Glomerular endothelial cell (primary cell): ENCODE measurements at places on chromosomes 6 and 20. TPM values are rescaled to one million over a fixed set of nuclear protein-coding genes. Genes with fewer than 3 reads are reported as not detected.

DNA sequence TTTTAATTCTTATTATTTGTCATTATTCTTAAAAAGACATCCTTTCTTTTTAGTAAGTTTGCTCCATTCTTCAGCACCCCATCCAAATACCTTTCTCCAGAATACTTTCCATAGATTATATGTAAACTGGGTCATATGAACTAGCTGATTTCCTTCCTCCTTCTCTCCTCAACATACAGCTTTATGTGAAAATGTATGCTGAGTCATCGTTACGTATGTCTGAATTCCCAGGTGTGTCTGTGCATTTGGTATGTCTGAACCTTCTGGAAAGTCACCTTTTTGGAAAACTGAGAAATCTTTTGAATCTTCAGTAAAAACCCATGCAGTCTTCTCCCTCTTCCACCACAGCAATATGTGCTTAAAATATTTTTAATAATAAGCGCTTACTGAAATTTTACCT is 264.5 kb downstream of the EYA4 start:
- DNase-seq = no peak

DNA sequence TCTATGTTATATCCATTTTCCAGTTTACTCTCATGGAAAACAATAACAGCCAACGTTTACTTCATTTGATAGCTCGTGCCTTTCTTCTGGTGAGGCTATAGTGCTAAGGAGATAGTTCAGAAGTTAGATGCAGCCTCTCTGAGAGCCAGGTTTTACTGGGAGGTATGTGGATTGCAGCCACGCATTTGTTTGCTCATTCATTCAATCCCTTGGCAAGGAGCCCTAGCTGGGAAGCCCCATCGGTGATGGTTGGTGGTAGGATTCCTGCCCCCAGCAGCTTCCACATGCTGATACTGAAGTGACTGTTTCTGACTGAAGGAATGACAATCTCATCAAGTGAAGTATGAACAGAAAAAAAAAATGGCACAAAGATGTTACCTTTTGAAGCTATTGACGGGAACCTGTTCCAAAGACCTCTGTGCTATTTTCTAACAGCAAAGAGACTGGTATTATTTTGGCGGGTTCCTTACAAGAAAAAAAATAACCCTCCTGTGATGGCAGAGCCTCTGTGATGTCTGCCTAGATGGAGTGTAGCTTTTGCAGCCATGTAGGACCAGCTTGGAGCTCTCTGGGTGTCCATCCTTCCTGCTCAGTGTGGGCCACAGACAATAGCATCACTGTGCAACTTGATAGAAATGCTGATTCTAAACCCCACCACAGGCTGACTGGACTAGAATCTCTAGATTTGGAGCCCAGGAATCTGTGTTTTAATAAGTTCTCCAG is 30.6 kb downstream of the SNAP25 start:
- no peak for DNase-seq

- DNase-seq = no peak
Observed at GRCh38 chr6:113171882-113172281, 685.3 kb upstream of the MARCKS start.

DNA sequence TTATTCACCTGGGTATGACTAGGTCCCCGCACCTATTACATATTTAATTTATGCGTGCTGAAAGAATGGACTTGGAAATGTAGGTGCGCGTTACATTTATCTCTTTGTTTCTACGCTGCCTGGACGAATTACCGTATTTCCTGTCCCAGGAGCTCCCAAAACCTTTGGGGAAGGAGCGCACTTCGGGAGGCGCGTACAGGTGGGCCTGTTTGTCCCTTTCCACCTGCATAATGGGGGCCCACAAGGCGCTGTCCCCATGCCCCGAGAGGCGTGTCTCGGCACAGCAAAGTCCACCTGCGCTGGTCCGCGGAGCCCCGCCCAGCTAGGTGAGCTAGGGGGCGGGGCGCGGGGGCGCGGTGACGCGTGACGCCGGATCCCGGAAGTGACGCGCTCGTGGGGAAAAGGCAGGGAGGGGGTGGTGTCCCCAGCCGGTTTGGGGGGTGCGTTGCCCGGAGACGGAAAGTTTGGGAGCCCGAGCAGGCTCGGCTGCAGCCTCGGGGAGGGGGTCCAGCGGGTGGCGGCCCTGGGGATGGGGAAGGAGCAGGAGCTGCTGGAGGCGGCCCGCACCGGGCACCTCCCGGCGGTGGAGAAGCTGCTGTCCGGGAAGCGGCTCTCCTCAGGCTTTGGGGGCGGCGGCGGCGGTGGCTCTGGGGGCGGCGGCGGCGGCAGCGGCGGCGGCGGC is at the start of gene ANKS1A:
Gene ANKS1A (plus strand): TSS at position 382 of the 682 bp plus-strand sequence. CDS start 148 bp downstream, at position 530.
- DNase-seq = no peak

GRCh38 chr6:69294862-69295261 is 501.9 kb downstream of the LMBRD1 start:
- DNase-seq = no peak

DNA sequence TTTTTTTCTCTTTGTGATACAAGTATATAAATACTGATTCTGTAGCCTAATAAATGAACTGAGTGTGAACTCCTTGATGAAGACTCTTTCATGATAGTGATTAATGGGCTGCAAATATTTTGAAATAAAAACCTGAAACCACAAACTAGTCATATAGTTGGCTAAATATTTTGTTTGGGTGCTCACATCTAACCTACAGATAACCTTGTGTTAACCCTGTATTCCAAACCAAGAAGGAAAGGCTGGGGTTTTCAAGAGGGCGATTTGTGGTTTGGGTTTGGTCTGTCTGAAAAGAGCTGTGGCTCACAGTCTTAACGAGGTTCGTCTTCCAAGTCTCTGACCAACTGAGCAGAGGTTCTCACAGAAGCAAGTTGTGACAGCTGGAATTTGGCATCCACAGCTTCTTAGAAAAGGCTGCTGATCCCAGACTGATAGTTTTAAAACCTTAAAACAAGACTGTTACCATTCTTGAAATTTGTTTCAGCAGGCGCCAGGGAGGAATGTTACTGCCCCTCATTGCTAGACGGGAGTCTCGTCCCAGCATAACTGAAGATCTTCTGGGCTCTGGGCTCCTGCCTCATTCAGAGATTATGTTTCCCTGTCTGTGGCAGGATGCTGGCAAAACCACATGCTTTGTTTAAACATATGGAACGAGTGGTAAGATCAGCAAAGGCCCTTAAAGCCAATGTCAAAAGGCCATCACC is 736.4 kb upstream of the MARCKS start:
- no peak for DNase-seq

GRCh38 chr20:8175741-8176675 is 43.9 kb downstream of the PLCB1 start:
- DNase-seq = no peak

DNA sequence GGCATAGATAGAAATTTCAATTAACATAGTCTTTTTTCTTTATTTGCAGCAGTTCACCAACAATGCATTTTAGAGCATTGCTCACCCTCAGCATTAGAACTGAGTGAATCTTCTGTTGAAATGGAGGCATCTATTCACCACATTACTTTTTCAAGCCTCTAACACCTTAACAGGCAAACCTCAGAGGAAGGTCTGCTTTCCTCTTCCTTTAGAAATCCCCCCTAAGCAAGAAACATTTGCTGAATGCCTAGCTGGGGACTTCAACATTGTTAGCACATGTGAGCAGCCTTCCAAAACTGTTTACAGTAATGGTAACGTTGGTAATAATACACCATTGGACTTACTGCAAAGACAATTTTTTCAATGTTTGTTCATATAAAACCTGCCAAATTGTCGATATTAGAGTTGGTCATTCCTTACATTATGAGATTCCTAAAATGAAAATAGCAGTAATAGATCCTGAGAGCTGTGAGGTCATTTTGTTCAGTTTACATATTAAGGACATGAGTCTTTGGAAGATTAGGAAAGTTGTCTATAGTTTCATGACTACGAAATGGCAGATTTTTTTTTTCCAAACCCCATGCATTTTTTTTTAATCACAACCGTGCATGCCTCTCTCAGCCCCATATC is 20.6 kb upstream of the AKIRIN2 start:
- DNase-seq = no peak

DNA sequence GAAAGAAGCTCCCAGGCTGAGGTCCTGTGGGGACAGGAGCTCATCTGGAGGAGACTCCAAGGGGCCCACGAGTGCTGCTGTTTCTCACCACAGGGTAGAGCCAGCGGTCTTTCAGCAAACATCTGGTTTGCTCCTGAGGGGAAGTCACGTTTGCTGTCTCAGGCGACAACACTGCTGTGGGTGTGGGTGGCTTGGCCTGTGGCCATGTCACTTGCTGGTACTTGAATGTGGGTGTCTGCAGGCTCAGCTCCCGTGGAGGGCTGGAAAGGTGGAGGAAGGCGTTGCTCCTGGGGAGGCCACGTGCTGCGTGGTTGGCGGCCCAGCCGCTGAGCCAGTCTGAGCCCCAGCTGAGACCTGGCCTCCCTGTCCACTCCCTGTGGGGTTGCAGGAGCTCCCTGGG is 52.8 kb upstream of the MPC1 start:
- no peak for DNase-seq

GRCh38 chr6:36373368-36374019 is 14.0 kb downstream of the ETV7 start:
- no peak for DNase-seq

DNA sequence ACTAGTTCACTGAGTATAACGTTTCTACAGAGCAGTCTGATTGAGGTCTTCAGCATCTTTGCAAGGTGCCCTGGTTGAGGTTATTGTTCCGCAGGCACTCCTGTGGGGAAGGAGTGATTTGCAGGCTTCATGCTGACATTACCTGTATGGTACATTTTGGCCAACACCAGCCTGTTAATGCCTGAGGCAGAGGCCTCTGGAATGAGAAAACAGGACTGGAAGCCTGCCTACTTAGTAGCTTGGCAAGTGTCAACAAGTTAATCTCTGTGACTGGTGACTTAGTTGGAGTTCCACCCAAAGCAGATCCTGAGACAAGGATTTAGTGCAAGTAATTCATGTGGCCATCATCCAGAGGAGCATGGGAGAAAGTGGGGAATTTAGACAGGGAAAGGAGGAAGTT is 24.6 kb downstream of the MAS1 start:
- no peak for DNase-seq

BACH2 gene
- 0.87 and 1.2 TPM in 2 replicates for total RNA-seq

SLC22A7 gene
- total RNA-seq = not detected in 2 replicates
